Astrocyte of the hippocampus (primary cell): ENCODE measurements at places on chromosomes 3 and 15.
A peak's percentile ranks its signal among the peaks of the same experiment; 100 is the strongest.

GRCh38 chr15:91891788-91892345, 38.4 kb downstream of the SLCO3A1 start:
- no peak for DNase-seq

- DNase-seq, result peak; percentile 49
These were observed 12.1 kb downstream of the LACTB start for GRCh38 chr15:63133786-63134185.

DNA sequence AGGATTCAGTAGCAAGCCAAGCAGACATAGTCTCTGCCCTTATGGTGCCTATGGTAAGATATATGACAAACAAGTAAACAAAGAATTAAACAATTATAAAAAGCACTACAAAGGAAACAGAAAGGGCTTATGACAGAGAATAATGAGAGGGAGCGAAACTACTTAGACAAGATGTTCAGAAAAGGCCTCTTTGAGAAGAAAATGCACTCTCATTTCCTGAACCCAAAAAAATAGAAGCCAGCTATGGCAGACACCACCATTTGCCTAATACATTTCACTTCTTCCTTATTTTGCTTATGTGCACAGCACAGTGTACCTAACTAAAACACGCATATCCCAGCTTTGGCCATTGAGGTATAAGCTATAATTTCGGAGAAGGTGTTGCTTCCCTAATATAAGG, 465.5 kb upstream of the PPP2R3A start:
- DNase-seq, result no peak

DNA sequence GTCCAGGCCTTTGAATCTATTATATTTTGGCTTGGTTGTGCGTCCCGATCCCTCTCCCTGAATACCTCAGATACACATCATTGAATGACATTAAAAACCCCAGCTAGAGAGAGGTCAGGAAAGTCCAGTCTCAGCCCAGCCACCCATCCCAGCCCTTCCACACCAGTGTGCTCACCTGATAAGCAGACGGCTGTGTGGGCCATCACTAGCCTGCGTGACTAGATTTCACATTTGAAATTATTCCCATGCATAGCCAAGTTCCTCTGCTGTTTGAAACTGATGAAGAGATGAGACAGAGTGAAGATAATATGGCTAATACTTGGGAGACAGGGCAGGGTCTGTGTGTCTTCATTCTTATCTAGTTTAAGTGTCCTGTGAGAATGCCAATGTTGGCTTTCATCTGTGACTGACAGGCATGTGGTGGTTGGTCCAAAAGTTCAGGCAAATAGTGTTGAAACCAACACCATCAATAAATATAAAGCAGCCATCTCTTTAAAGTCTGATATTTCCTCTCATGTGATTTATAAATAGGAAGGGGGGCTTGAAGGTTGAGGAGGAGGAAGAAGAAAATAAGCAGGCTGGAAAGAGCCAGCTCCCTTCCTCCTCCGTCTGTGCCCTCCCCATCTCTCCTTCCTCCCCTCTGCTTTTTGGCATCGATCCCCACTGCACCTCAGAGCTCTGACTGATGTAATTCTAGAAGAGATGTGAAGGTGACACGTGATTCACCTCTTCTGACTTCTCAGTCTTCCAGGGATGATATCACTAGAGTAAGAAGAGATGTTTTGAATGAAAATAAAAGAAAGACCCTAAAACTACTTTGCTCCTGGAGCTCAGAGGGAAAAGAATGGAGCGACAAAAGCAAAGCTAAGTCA, 5.1 kb downstream of the FAM43A start:
- peak; percentile 47 for DNase-seq

DNA sequence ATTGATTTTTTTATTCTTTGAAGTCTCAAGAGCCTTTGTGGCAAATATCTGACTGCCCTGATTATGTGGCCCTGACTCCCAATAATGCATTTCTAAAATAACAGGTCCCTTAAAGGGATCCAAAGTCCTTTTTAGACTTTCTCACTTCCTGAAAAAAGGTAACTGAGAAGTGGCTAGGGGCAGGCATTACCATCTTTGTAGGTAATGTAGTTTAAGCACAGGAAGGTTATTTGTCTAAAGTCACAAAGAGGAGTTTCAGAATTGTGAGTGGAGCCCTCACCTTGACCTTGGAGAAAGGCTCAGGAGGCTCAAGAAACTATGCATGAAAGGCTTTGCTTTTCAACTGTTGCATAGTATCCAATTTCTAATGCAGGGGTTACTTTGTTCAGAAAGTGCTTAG, 142.9 kb upstream of the MRPL3 start:
- DNase-seq, result no peak

- peak; percentile 83 for DNase-seq
These were observed 11.2 kb downstream of the CCNB2 start for GRCh38 chr15:59116141-59116540.

GRCh38 chr15:45183511-45183910, 4.3 kb downstream of the SHF start:
- DNase-seq, result no peak

GRCh38 chr3:47009225-47010110, 30.0 kb downstream of the NBEAL2 start:
- peak; percentile 97 for DNase-seq

DNA sequence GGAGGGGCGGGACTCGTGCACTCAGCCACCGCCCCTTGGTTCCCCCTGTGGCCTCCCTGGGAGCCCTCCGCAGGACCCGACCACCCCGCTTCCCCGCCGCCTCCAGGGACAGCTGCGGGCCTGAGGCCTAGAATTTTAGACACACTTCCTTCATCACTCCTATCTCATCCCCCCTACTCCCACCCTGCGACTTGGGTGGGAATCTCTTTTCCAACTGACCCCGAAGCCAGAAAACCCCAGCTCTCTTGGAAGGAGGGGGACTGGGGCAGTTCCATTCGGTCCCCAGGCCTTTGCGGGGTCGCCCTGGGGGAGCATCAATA, 289 bp upstream of the TFDP2 start:
- no peak for DNase-seq

GRCh38 chr15:68871507-68871906, 50.8 kb upstream of the ANP32A start:
- DNase-seq, result no peak

DNA sequence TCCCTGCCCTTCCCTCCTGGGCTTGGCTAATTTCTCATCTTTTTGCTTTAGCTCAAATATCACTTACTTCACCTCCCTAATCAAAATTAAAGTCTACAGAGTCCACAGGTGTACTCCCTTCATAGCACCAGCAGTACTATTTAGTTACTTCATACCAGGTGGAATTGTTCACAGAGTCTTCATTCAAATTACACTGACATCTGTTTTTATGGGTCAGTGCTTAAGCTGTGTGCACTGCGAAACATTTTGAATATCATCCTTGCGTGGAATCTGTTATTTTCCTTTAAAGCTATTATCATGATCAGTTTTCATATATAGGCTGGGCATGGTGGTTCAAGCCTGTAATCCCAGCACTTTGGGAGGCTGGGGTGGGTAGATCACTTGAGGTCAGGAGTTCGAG, 2.7 kb upstream of the SERF2 start:
- no peak for DNase-seq

DNA sequence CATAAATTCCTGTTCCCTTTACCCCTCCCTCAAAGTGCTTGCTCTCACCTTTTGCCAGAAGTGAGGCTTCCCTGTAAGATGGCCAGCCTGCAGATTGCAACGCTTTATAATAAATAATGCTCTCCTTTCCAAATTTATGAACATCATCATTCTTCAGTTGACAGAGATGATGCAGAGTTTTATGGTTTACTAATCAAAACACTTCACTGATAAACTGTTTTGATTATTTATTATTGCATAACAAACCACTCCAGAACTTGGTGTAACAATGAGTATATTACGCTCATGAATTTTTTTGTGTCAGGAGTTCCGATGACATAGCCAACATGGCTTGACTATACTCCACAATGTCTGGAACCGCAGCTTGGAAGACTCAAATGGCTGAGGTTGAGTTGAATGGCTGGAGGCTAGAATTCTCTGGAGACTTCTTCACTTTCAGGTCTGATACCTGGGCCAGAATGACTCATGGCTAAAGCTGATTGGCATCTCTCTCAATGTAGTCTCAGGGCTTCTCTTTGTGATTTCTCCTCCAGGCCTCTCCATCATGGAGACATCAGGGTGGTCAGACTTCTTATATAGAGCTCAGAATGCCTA, 27.3 kb upstream of the TGFBR2 start:
- no peak for DNase-seq

- DNase-seq, result no peak
These were observed 57.2 kb downstream of the EFCAB12 start for GRCh38 chr3:129371041-129371826.

GRCh38 chr15:100853676-100854440, 25.8 kb upstream of the ALDH1A3 start:
- no peak for DNase-seq

GRCh38 chr3:127226946-127227842, 34.3 kb downstream of the PRR23E start:
- no peak for DNase-seq

DNA sequence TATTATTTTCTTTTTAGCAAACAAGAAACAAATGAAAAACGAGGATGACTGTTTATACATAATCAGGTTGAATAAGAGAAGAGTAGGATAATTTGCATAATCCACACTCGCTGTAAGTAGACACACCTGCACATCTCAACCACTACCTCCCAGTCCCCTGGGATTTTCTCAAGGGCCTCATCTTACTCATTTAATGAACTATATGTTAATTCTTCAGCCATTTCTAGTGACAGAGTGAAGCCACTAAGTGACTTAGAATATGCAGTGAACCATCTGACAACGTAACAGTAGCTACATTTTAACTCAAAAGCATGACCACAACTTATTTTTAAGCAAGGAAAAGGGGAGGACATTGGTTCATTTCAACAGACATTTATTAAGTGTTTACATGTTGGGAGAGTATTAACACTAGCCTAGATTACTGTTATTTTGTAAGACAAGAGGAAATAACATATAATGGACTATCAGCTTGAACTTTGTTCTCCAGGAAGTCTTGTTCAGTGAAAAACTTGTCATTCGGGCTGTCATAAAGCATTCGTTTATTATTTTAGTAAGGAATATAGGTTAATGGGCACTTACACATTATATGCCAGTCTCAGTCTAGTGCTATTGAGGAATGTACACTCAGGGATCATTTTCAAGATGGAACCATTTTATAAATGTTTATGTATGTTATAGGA, 173.0 kb upstream of the ROBO2 start:
- no peak for DNase-seq

GRCh38 chr3:81911221-81911620, 149.8 kb upstream of the GBE1 start:
- no peak for DNase-seq

DNA sequence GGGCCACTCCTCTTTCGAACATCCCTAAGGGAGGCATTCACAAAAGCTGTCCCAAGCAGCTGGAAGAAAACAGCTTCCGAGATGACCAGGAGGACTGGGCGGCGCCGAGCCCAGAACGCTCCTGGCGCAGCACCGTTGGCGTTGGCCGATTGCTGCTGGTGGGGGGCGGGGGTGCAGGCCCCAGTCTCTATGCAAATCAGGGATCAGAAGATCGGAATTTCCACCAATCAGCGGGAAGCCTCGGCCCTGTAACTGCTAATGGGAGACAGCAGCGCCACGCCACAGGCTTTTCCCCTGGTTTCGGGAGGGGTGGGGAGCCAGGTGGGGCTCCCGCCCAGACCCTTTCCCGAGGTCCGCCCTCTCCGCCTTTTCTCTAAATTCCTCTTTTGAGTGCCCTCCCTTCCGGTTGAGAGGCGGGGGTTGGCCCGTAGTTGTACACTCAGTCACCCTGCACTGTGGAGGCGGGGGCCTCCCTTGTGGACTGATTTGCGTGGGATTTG, 27.0 kb downstream of the HMCES start:
- DNase-seq, result peak; percentile 93

GRCh38 chr15:66748708-66749035, 46.6 kb downstream of the SMAD6 start:
- no peak for DNase-seq

- DNase-seq, result no peak
These were observed 43.4 kb upstream of the CLRN1 start for GRCh38 chr3:151015767-151016477.

- DNase-seq, result no peak
These were observed 10.8 kb upstream of the BNIP2 start for GRCh38 chr15:59699810-59700431.

- peak; percentile 37 for DNase-seq
These were observed 200.5 kb downstream of the GOLGA6L6 start for GRCh38 chr15:20340931-20341661.

DNA sequence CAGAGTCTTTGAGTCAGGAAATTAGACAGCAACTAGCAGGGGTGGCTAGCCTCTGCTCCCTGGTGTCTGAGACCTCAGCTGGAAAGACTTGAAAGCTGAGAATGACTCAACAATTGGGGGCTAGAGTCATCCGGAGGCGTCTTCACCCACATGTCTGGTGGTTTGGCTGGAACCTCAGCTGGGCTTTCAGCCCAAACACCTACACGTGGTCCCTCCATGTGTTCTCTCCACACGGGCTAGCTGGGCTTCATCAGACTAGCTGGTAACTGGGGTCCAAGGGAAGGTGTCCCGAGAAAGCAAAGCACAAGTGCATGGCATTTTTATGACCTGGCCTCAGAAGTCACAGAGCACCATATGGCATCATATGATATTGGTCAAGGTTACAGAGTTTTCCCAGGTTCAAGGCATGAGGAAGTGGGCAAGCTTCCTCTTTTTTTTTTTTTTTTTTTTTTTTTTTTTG, 19.9 kb upstream of the ABHD2 start:
- peak; percentile 83 for DNase-seq

DNA sequence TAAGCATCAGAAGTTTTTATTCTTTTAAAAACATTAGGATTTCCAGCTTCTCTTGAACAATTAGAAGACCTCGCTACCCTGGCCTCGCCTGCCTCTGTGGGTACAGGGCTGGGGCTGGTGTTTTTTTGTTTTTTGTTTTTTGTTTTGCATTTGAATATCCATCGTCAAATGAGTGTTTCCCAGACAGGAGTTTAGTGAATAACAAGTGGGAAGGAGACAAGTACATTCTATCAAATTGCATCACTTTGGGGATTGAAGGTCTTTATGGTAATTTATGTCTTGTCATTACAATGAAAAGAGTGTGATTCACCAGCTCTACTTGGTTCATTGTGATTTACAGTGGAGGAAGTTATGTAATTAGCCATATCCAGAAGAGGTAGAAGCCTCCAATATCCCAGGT, 161.1 kb upstream of the UBE2E1 start:
- DNase-seq, result no peak

DNA sequence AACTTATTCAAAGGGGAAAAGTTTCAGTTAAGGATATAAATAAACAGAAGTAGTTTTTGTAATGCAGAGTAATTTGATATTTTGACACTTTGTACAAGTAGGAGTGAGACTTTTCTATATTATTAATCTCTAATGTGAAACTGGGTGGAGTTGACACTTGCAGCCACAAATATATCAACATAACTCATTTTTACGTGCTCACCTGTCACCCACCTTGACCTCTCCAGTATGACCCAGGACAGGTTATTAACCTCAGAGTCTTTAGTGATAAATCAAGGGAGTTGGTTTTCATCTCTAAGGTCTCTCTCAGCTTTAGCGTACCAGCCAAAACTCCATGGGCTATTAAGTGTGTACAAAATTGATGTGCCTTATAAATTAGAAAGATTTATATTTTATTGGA, 7.4 kb downstream of the CRYBG3 start:
- DNase-seq, result no peak
